ENCODE measurements at places on chromosomes 2 and 18. TPM values are rescaled to one million over a fixed set of nuclear protein-coding genes. Genes with fewer than 3 reads are reported as not detected.

- peak; percentile 70 for DNase-seq
Observed at GRCh38 chr2:1553671-1554295, 140.5 kb downstream of the TPO start.

DQX1 gene
- total RNA-seq, result 0.93 TPM

GRCh38 chr2:124018890-124019289 is 6.2 kb upstream of the CNTNAP5 start:
- DNase-seq, result no peak

- DNase-seq, result no peak
Observed at GRCh38 chr2:13495051-13495450, 778.3 kb downstream of the TRIB2 start.

DNA sequence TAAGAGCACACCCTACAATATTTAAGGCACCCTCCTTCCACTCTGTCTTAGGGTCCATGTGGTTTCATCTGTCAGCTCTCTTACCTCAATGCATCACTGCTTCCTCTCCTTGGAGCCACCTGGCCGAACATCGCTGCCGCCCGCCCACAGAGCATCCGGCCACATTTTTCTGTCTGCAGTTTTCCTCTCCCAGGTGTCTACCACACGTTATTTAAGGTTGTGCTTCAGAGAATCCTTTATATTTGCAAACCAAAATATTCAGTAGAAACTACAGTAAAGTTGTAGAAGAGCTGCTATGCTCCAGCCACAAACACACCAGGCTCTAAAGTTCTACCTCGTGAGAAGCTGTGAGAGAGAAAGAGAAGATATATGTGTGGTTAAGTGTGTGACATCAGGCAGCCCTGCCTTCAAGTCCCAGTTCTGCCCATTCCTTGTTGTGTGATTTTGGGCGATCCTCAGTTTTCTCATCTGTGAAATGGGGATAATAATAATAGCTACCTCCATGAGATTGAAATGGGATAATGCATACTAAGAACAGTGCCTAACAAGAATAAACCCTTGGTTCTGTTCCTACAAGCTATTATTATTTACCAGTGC is 4.9 kb upstream of the STK17B start:
- no peak for DNase-seq

GRCh38 chr2:84251651-84252302 is 207.3 kb downstream of the SUCLG1 start:
- no peak for DNase-seq

DNA sequence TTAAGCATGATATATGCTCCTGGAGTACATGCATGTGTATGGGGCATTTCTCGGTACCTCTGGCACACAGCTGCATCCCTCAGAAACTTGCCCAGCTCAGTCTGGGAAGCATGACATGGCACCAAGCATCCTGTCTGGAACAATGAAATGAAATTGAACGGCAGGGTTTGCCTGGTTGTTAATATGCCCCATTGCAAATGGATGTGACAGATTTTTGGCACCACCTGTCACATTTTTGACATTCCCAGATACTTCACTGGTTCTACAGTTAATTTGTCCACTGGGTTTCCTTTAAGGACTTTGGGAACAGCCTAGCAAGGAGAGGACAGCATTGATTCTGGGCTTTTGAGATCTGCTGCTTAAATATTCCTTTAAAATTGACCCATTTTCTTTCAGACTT is 305.8 kb downstream of the TSN start:
- peak; percentile 26 for DNase-seq

- no peak for DNase-seq
Observed at GRCh38 chr18:75574187-75574586, 146.7 kb upstream of the SMIM21 start.

DNA sequence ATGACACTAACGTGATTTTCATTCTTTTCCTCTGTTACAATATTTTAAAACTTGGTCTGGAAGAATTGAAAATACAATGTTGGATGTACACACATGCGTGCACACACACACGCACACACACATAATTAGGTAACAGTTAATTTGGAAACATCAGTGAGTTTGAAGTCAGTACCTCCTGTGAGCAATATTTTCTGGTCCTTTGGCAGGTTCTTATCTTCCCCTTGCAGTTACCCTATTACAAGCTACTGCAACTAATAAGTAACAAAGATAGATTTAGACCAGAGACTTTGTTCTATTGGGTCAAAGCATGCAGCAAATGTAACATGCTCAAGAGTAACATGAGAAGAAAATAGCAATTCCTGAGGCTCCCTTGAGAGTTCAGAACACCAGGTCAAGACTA is 73.3 kb downstream of the ZNF385B start:
- DNase-seq, result no peak
